ENCODE measurements at places on chromosomes 3 and 15.

GRCh38 chr15:74630284-74631086 is 14.8 kb downstream of the CLK3 start:
- no peak for DNase-seq

- DNase-seq: no peak
Observed at GRCh38 chr3:98710067-98710659, 53.0 kb upstream of the ST3GAL6 start.

DNA sequence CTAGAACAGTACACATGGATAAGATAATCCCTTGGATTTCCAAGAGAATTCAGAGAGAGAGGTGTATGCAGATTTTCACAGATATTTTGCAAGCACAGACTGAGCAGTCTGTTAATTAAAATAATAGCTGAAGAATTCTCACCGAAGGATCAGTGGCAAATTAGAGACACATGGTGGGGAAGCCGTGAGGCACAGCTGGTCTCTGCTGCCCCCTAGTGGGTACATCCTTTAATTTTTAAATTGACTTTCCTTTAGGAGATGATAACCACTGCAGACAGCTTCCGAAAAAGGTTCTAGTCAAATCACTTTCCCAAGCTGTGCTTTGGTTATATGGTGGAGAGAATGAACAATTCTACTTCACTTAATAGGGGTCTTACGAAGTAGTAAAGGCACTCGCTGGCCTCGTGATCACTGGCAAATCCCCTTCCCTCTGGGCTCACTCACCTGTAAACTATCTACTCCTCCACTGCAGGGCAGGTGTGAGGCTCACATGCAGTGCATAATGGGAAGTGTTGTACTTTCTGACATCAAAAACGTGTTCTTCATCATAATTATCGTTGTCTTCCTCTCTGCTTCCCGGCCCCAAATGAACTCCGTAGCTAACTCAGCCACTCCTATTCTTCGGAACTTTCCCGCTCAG is 19.5 kb downstream of the MESD start:
- no peak for DNase-seq

- DNase-seq: peak; percentile 17
Observed at GRCh38 chr3:9809615-9810432, at the start of gene TTLL3. TSS of gene TTLL3 (plus strand) at chr3:9810262. CDS start at chr3:9810662, 400 bp downstream.

DNA sequence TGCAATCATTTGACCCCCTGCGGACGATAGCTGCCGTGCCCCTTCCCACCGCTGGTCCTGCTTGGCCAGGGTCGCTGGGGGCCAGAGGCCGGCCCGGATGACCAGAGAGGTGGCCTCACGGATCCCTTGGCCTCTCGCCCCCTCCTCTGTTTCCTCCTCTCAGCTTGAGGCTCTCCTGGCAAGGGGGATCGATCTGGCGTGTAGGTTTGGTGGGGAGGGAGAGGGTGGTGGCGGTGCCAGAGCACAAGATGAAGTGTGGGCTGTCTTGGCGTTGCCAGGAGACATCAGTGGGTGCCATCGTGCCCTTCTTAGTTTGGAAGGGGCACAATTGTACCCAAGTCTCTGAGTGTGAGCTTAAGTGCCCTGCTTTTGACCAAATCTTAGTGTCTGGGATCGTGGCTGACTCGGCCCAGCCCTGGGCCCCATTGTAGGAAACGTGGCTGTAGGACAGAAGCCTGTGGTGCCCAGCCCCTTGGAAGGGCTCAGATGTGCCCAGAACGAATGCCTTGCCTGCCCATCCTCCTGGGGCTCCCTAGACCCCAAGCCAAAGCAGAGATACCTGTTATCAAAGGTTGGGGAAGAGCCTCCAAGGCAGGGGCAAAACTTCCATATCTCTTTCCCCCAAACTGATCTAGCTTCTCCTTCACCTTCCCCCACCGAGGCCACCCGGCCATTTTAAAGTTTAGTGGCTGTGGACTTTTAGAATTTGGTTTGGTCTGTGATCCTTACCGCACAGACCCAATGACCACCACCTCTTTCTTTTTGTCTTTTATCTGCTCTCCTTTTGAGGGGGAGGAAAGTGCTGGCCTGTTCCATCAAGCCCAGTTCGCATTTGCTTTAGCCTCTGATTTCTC is 14.4 kb downstream of the NR2F2 start:
- DNase-seq: no peak

GRCh38 chr3:42090973-42091731 is at the start of gene TRAK1:
TSS of gene TRAK1 (plus strand) at chr3:42091357. CDS start at chr3:42091470, 113 bp downstream.
- no peak for DNase-seq

DNA sequence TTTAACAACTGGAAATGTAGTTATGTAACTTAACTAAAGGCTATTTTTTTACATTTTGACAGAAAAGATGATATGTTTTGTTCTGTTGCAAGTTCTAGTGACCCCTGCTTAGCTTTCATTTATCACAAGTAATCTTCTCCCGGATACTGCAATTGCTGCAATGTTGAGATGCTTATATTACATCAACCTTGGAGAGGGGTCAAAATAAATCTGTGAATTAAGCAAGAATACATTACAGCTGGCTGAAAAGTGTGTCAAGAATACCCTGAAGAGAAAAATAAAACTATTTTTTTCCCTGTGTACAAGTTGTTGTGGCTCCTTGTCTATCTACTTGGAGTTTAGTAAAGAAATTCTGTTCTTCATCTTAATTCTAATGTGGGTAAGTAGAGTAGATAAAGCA is 232.1 kb upstream of the GOLIM4 start:
- no peak for DNase-seq

DNA sequence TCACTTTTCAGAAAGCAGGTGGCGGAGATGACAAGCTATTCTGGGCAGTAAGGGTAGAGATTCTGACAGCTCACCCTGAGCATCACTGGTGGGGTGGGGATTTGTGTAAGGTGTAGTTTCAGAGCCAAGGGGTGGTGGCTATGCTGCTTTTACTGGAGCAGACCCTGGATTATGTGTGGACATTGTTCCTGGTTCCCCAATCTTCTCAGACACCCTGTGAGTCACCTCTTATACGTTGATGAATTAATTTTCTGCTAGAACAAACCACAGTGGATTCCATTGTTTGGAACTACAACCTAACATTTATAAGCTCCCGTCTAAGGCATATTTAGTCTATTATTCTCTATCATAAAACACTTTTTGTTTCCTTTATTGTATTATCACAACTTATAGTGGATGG is 169.5 kb upstream of the COL8A1 start:
- DNase-seq: no peak

- DNase-seq: no peak
Observed at GRCh38 chr3:51057121-51057520, 328.0 kb upstream of the MANF start.

GRCh38 chr3:101464235-101464634 is 48.8 kb downstream of the SENP7 start:
- DNase-seq: no peak

GRCh38 chr3:142973217-142974009 is 9.9 kb upstream of the PAQR9 start:
- DNase-seq: no peak

- DNase-seq: no peak
Observed at GRCh38 chr15:62079594-62079993, 12.8 kb downstream of the C2CD4A start.

DNA sequence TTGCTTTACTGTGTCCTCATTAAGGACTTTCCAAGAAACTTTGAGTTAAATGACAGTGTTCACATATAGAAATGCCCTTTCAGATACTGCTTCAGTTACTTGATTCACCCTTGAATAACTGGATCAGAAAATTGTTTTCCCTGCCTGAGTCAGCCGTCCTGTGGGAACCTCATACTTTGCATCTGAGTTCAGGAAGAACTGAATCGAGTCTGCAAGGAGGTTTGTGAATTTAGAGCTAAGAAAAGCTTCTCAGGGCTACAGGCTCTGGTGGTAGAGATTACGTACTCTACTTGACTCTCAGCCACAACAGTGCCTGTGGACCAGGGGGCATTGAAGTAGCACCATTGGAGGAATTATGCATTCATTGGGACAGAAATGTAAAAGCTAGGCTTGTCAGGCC is 252.4 kb upstream of the C2CD4B start:
- no peak for DNase-seq

GRCh38 chr15:25718169-25718536 is 145.0 kb downstream of the ATP10A start:
- no peak for DNase-seq

- DNase-seq: no peak
Observed at GRCh38 chr3:172171396-172172075, 132.2 kb downstream of the FNDC3B start.

DNA sequence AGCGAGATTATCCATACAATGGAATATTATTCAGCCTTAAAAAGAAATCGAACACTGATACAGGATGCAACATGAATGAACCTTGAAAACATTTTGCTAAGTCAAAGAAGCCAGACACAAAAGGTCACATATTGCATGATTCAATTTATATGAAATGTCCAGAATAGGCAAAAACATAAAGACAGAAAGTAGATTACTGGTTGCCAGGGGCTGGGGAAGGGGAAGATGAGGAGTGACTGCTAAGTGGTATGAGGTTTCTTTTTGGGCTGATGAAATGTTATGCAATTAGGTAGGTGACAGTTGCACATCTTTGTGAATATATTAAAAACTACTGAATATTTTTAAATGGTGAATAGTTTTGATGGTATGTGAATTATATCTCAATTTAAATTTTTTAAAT is 38.3 kb downstream of the LRRFIP2 start:
- no peak for DNase-seq

DNA sequence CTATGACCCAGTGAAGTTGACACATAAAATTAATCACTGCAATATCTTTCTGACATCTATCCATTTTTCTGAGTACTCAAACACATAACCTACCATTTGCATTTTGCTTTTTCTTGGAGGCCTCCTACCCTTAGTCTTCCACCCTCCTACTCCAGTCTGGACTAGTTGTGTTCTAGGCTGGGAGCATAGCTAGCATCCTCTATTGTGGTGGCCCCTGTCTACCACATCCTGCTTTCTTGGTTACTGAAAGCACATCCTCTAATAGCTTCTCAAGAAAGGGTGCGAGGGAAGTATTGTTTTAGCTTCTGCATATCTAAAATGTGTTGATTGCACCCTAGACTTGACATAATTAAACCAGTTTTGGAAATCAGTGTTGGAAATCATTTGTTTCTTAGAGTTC is 176.5 kb downstream of the THSD4 start:
- no peak for DNase-seq

GRCh38 chr15:75966073-75966472 is 46.2 kb downstream of the NRG4 start:
- no peak for DNase-seq

DNA sequence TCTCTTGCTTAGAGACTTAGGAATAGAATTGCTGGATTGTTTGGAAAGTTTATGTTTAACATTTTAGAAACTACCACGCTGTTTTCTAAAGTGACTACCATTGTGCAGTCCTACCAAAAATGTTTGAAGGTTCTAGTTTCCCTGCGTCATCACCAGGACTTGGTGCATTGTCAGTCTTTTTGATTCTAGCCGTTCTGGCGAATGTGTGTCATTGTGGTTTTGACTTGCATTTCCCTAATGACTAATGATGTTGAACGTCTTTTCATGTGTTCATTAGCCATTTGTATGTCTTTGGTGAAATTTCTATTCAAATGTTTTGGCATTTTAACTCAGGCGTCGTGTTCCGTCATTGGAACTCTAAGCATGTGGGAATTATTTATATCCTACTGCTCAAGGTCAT is 58.0 kb downstream of the CHD2 start:
- DNase-seq: peak; percentile 54

GRCh38 chr3:78430741-78431140 is 1337.1 kb downstream of the ROBO1 start:
- no peak for DNase-seq

- no peak for DNase-seq
Observed at GRCh38 chr3:158158969-158159368, 49.1 kb downstream of the RSRC1 start.

- no peak for DNase-seq
Observed at GRCh38 chr3:30349507-30349906, 256.9 kb upstream of the TGFBR2 start.

DNA sequence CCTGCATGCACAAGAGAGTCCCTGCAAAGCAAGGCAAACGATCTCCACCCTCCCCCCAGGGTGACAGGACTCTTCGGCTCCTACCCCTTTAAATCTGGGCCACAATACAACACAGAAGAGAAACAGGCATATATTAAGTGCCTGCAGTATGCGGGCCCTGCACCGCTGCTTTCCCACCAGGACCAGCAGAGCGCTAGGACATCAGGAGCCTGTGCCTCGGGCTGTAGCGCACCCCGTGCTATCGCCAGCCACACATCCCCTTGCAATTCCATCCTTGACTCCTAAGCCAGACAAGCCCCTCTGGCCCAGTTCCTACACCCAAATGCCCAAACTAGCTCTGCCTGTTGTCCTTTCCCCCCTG is 4.1 kb downstream of the GALNT15 start:
- DNase-seq: no peak

DNA sequence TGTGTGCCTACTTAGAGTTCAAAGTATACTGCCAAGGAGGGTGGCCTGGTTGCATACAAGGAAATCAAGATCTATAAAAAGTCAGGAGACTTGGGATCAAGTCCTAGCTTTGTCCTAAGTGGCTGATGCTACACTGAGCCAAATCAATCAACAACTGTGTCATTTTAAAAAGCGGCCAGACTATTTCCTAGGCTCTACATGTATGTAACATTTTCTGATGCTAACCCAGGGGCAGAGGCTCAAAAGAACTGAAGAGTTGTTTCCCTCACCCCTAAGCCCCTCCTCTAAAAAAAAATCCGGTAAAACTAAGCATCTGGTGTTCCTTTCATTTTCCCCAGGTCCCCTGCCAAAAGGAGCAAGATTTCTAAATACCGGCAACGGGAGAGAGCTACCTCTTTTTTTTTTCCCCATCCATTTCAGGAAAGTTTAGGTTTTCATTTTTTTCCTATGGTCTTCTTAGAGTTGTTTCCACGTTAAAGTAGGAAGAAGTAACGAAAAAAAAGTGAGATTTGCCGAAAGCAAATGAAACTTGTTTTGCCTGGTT is 18.8 kb upstream of the CHD2 start:
- no peak for DNase-seq

- no peak for DNase-seq
Observed at GRCh38 chr3:114400371-114400770, 106.5 kb downstream of the TIGIT start.

DNA sequence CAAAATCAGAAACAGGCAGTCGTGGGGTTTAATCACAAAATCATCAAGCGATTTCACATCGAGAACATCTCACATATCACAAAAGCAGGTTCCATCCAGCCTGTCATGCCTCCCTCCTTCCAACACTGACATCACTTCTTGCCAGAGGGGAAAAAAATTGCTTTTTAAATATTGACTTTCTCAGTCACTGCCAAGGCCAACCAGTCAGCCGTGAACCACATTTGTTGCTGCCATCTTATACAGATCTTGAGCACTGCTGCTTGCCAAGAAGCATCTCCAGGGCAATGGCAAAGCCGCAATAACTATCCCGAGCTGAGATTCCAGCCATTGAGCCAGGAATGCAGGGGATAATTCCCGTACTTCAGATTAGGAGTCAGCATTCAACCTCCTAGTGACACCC is 174.6 kb downstream of the ANXA2 start:
- no peak for DNase-seq

Measured in T-helper 22 cell (primary cell).